Adrenal gland (tissue), 19 donors: ENCODE measurements at places on chromosomes 13 and 19. TPM values are rescaled to one million over a fixed set of nuclear protein-coding genes. Genes with fewer than 3 reads are reported as not detected.

DNA sequence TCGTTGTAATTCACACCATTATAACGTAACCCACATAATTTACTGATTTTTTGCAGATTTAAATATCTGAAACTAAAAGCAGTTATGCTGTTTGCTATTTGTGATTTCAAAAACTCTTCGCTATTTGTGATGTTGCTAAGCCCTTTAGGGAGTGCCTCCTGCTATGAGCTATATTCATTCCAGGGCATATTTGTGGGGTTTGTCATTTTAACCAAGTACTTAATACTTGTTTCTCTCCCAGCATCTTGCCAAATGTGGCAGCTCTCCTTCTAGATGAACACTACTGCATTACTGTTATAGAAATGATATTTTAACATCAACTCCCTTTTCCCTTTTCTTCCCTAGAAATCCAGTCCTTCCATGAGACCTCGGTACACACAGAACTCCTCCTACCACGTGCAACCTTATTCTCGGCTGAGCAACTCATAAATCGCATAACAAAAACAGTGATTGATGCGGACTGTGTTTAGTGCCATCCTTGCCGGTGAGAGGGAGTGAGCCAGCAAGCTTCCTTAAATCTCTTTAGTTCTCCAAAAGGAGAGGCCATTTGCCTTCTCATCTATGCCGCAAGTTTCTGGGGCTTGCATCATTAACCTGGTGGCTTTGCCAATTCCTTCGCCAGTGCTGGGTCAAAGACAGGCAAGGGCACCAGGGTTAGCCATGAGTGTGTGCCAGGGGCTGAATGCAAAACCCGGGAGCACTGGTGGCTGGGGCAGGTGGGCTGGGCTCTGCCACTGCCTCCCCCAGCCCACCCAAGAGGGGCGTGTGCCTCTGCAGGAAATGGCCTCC, 33.4 kb downstream of the RFX2 start:
- no peaks in the 10 kb centered on the region for H3K36me3 ChIP-seq
- DNase-seq, result peak; percentile 71
- no peaks in the 10 kb centered on the region for H3K27me3 ChIP-seq
- peaks cover 5% of the 10 kb centered on the region for H3K4me1 ChIP-seq
- no peak overlapping the region for H3K4me3 ChIP-seq
- no peak overlapping the region for H3K27ac ChIP-seq

DNA sequence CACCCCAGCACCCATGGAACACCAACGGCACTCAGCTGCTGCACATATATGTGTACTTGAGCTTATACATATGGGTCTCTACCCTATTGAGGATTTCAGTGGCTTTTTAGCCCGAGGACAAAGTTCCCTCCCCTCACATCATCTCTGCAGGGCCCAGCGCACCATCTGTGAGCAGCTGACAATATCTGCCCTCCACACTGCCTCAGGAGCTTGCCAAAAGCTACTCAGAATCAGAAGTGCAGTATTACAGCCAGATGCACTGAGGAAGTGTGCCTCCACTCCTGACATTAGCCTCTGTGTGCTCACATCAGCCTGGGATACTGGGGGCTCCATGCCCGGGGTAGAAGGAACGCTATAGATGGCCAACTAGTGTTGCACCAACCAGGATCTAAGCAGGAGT, 903.9 kb downstream of the UQCRFS1 start:
- H3K36me3 ChIP-seq, result no peaks in the 10 kb centered on the region
- no peaks in the 10 kb centered on the region for H3K27me3 ChIP-seq
- no peak overlapping the region for H3K4me3 ChIP-seq
- no peak for DNase-seq

GRCh38 chr13:59392328-59392727, 771.4 kb downstream of the DIAPH3 start:
- peaks cover 4% of the 10 kb centered on the region for H3K4me1 ChIP-seq
- no peak overlapping the region for H3K27ac ChIP-seq
- H3K27me3 ChIP-seq, result peaks cover 4% of the 10 kb centered on the region
- DNase-seq, result no peak
- no peak overlapping the region for H3K4me3 ChIP-seq

GRCh38 chr19:6730153-6730804, 7.1 kb downstream of the GPR108 start:
- no peak overlapping the region for H3K27ac ChIP-seq
- no peak overlapping the region for H3K4me3 ChIP-seq
- H3K36me3 ChIP-seq, result peaks cover 19% of the 10 kb centered on the region

DNA sequence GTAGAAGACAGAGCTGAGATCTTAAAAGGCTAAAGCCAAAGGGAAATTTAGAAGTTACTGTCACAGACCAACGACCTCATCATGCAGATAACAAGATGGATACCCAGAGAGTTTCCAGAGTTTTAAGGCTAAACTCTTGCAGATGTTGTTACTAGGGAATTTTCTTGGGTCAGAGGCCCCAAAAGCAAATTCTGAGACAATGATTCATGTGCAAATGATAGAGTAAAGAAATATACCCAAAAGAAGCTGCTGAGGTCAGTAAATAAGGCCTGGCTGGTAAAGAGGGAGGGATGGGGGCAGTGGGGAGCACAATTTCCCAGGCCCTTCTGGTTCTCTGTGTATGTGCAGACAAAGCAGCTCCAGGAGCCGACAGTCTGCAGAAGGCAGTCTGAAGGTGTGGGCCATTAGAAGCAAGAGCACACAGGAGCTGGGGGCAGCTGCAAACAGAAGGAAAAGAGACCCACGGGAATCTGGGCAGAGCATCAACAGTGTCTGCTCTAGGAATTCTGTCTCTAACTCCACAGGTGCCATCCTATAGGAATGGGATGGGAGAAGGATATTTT, 330.8 kb downstream of the TBC1D4 start:
- H3K4me1 ChIP-seq, result no peaks in the 10 kb centered on the region
- H3K36me3 ChIP-seq, result no peaks in the 10 kb centered on the region
- no peak overlapping the region for H3K27ac ChIP-seq
- DNase-seq, result no peak
- H3K27me3 ChIP-seq, result no peaks in the 10 kb centered on the region

DNA sequence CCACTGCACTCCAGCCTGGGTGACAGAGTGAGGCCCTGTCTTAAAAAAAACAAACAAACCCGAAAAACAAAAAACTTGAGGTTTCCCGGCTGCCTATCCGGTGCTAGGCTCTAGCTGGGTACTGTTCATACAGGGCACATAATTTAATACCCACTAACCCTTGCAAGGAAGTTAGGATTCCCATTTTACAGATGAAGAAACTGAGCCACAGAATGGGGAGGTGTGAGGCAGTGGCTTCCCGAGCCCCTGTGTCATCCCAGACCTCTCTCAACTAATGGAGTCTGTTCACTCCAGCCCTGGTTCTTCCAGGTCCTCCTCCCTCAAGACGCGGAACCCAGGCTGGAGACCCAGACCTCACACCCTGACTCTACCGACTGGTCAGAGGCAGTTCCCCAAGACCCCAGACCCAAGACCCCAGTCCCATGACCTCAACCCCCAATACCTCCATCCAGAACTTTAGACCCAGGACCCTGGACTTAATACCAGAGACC, 576 bp downstream of the APBA3 start:
- H3K4me1 ChIP-seq, result peaks cover 13% of the 10 kb centered on the region
- peak overlapping the region; percentile 22 for H3K27ac ChIP-seq
- H3K4me3 ChIP-seq, result peak overlapping the region; percentile 98

DNA sequence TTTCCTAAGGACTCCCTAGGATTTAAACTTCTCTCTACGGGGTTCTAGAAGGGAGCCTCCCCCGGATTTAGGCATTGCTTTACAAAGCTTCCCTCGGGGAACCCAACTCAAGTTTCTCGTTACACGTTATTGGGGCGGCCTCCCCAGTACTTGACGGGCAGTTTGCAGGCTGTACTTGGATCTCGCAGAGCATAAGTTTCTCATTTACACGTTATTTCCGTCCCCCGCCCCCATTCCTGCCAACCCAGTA, 584 bp downstream of the SMG9 start:
- H3K4me1 ChIP-seq, result peaks cover 33% of the 10 kb centered on the region
- H3K27me3 ChIP-seq, result no peaks in the 10 kb centered on the region
- peak overlapping the region; percentile 91 for H3K27ac ChIP-seq
- peak overlapping the region; percentile 74 for H3K4me3 ChIP-seq

DNA sequence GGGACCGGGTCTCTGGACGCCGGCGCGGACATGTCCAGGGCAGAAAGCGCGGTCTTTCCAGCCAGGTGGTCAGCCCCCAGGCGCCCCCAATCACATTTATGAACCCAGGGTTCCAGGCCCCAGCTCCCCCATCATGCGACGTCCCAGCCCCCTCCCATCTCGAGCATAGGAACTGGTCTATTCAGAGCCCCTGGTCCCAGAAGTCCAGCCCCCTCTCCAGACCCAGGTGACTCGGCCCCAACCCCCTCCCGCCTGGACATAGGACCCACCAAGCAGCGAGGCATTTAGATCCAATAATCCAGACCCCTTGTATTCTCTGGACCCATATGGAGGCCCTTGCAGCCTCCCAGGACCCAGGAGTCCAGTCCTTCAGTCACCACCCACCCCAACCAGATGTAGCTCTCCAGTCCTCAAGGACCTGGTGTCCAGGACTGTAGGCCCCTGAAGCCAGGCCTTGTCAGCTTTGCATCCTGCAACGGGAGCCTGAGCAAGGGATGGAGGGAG, 501 bp downstream of the APLP1 start:
- peaks cover 11% of the 10 kb centered on the region for H3K27me3 ChIP-seq
- no peaks in the 10 kb centered on the region for H3K36me3 ChIP-seq
- H3K27ac ChIP-seq, result no peak overlapping the region
- peaks cover 5% of the 10 kb centered on the region for H3K4me1 ChIP-seq
- no peak for DNase-seq

DNA sequence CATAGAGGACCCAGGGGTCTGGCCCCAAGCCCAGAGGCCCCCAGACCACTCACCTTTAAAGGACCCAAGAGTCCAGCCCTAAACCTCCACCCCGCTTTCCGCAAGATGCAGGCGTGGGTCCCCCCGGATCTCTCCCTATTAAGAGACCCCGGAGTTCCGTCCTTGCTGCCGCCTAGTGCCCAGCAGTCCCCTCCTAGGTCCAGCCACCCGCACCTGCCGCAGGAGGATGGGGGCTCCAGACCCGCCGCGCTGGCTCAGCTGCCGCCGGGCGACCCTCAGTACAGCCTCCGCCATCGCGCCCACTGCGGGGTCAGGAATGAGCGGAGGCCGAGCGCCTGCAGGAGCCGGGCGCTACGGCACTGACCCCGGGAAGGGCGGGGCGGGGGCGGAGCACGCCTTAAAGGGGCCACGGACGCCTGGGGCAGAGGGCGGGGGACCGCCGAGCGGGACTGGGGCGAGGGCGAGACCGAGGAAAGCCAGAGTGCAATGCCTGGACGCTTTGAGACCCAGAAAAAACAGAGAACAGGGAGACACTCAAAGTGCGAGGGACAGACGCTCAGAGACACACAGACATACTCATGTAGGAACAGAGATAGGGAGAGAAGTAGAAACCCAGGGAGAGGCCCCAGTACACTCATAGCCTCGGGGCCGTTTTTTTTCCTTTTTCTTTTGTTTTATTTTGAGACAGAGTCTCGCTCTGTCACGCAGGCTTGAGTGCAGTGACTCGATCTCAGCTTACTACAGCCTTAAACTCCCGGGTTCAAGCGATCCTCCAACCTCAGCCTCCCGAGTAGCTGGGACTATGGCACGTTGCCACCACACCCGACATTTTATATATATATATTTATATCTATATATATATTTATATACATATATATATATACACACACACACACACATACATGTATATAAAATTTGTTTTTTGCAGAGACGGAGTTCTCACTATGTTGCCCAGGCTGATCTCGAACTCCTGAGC, at the start of gene ETHE1:
Gene ETHE1 (minus strand): TSS at position 318 of the 976 bp plus-strand sequence. CDS start 24 bp downstream, at position 294.
- DNase-seq, result peak; percentile 80
- H3K4me1 ChIP-seq, result peaks cover 34% of the 10 kb centered on the region
- H3K27me3 ChIP-seq, result no peaks in the 10 kb centered on the region
- H3K27ac ChIP-seq, result peak within 1 kb of the TSS; percentile 84
- H3K36me3 ChIP-seq, result no peaks in the 10 kb centered on the region

- no peaks in the 10 kb centered on the region for H3K27me3 ChIP-seq
- no peak for DNase-seq
- no peaks in the 10 kb centered on the region for H3K4me1 ChIP-seq
- no peak overlapping the region for H3K27ac ChIP-seq
These were observed 118.3 kb downstream of the COL4A2 start for GRCh38 chr13:110425444-110425780.

GRCh38 chr13:91362908-91363307, 15.4 kb downstream of the MIR17HG start:
- H3K4me3 ChIP-seq, result no peak overlapping the region
- H3K27me3 ChIP-seq, result no peaks in the 10 kb centered on the region
- H3K27ac ChIP-seq, result no peak overlapping the region
- no peak for DNase-seq

- no peak overlapping the region for H3K27ac ChIP-seq
- H3K4me1 ChIP-seq, result no peaks in the 10 kb centered on the region
- no peak overlapping the region for H3K4me3 ChIP-seq
- no peak for DNase-seq
- no peaks in the 10 kb centered on the region for H3K36me3 ChIP-seq
- H3K27me3 ChIP-seq, result no peaks in the 10 kb centered on the region
These were observed 25.7 kb upstream of the WASF3 start for GRCh38 chr13:26531742-26532141.

GRCh38 chr13:40439928-40440327, 226.5 kb downstream of the FOXO1 start:
- H3K27ac ChIP-seq, result no peak overlapping the region
- H3K4me3 ChIP-seq, result no peak overlapping the region
- no peaks in the 10 kb centered on the region for H3K27me3 ChIP-seq

DNA sequence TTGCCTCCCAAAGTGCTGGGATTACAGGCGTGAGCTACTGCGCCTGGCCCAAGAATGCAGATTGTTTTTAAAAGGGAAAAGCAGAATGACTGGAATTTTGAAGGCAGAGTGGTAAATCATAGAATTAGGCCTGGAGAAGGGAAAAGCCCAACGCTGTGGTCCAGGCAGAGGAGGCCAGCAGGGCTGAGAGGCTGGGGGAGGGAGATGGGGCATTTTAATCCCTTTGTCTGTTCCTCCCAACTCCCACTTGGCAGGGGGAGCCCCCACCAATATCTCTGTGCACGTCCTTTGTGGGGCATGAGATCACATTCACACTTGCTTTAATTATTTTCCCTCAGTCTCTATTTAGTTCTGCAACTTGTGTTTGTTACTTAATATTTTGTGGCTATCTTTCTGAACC, 54.4 kb upstream of the RANBP3 start:
- no peaks in the 10 kb centered on the region for H3K27me3 ChIP-seq
- H3K4me3 ChIP-seq, result no peak overlapping the region
- no peaks in the 10 kb centered on the region for H3K4me1 ChIP-seq
- H3K27ac ChIP-seq, result no peak overlapping the region
- H3K36me3 ChIP-seq, result no peaks in the 10 kb centered on the region
- DNase-seq, result peak; percentile 4

Gene TJP3
- not detected for polyA plus RNA-seq

Gene KLK8
- 0.34 TPM for polyA plus RNA-seq

Gene CTXN1
- 10.4 TPM for polyA plus RNA-seq

Gene CEACAM3
- 0.30 TPM for polyA plus RNA-seq

Gene MRPL54
- polyA plus RNA-seq, result 100.0 TPM

Gene ZNF358
- polyA plus RNA-seq, result 30.3 TPM

Gene POP4
- polyA plus RNA-seq, result 85.5 TPM

Gene PBX4
- polyA plus RNA-seq, result 6.3 TPM

Gene SULT2B1
- polyA plus RNA-seq, result 0.24 TPM

Gene PLPP2
- 0.33 TPM for polyA plus RNA-seq

Gene RGS9BP
- polyA plus RNA-seq, result 0.10 TPM
